ENCODE measurements at places on chromosomes 6 and 20. TPM values are rescaled to one million over a fixed set of nuclear protein-coding genes. Genes with fewer than 3 reads are reported as not detected.

Gene PROKR2
- not detected for total RNA-seq

Gene HMGCLL1
- total RNA-seq: not detected

Gene DACT2
- total RNA-seq: 0.98 TPM

Gene MYO6
- 16.4 TPM for total RNA-seq

Gene PRPH2
- 0.72 TPM for total RNA-seq

Gene SLC35B3
- 8.0 TPM for total RNA-seq

Gene GNAS
- 474 TPM for total RNA-seq

Gene SPAG4
- total RNA-seq: 4.7 TPM
